ENCODE measurements at places on chromosomes 7 and 10.

- DNase-seq: no peak
These were observed 459.0 kb upstream of the STEAP1 start for GRCh38 chr7:89695241-89695640.

DNA sequence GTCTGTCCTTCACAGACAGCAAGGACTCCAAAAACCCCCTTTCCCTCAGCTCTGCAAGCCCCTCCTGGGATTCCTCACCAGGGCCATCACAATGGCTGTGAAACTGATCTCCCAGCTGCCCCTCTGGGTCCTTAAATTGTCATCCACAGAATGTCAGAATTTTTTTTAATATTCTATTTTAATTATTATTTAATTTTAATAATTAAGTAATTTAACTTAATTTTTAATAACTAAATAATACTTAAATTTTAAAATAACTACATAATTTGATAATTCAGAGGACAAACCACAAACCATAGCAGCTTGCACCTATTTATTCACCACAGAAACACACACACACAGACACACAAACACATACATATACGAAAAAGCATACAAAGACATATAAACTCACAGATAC, 565.8 kb upstream of the COBL start:
- DNase-seq: no peak

DNA sequence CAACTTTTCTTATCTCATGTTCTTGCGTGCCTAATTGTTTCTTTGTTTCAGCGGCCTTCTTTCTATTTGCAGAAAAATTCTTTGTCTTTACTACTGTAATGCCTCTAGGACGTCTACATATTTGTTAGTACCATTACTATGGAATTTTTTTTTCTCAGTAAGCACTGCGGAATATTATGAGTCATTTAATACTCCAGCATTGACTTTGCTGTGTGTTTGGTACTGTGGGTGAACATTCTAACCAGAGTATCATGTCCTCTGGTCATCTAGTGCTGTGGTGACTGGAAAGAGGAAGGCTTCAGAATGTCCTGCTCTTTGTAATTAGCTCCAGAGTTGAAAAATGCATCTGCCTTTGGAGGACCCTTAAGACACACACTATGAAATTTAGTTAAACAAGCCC, 58.5 kb upstream of the FERD3L start:
- DNase-seq: no peak

- DNase-seq: no peak
These were observed 290.5 kb downstream of the GFRA1 start for GRCh38 chr10:115982526-115982925.

GRCh38 chr7:87645446-87645845, 17.2 kb downstream of the RUNDC3B start:
- no peak for DNase-seq

- DNase-seq: no peak
These were observed 13.7 kb upstream of the DNTT start for GRCh38 chr10:96290368-96291133.

GRCh38 chr7:137937202-137937560, 64.7 kb downstream of the CREB3L2 start:
- no peak for DNase-seq

DNA sequence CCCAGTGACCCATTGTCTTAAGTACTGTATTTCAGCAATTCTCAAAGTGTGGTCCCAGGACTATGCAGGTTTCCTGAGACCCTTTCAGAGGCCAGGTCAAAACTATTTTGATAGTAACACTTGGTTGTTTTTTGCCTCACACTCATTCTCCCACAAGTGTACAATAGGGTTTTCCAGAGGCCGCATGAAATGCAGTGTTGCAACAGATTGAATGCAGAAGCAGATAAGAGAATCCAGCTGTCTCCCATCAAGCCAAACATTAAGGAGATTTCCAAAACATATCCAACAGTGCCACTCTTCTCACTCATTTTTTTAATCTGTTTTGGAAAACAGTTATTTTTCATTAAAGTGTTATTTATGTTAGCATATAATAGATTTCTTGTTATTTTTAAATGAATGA, 20.0 kb downstream of the VKORC1L1 start:
- no peak for DNase-seq

DNA sequence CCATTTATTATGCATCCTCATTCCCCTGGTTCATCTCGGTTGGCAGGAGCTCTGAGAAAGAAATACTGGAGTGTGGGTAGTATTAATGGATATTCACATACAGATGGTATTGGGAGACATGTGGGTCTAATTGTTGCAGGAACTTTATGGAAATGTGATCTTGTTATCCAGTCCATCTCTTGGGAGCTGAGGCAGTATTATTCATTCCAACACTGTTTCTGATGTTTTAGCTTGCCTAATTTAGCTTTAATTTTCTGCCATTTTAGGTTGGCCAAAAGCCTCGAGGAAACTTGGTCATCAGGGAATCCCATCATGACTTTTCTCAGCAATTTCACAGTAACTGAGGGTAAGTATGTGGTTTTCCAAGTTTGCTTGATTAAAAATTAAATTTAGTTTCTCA, 125.7 kb downstream of the ABCA13 start:
- no peak for DNase-seq

DNA sequence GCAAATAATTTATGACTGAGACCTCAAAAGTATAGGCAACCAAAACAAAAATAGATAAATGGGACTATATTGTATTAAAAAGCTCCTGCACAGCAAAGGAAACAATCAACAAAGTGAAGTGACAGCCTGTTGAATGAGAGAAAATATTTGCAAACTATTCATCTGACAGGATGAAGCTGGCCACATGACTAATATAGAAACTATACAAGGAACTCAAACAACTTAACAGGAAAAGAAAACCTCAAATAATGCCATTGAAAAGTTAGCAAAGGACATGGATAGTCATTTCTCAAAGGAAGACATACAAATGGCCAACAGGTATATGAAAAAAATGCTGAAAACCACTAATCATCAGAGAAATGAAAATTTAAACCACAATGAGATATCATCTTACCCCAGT, 245.1 kb downstream of the STK31 start:
- DNase-seq: no peak

DNA sequence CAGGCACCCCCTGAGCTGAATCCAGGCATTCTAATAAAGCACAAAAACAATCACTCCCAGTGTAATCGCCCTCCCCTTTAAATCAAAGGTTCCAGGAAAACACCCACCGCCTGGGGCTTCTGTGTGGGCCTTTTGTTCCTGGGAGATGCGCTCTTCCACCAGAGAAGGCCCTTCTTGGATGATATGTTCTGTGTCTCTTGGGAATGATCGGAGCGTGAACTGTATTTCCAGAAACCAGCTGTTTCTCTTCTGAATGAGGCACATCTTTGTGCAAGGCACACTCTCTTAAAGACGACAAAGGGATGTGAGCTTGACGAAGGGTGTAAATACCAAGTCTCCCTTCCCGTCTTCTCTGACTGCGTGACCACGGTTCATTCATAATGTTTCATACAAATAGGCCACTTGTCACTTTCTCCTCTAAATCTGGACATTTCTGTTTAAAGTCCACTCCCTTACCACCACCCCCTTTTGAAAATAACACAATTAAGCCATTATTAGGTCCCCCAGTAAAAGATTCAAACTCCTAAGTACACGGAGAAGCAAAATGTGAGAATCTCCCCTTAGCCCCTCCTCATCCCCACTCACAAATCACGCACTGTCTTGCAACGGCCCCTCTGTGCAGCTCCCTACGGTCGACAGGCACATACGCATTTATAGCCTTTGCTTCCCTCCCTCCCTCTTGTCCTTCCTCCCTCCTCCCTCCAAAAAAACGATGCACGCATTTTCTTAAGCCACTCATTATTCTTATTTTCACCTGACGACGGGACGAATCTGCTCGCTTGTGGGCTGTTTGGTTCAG, 45.6 kb upstream of the ENO4 start:
- no peak for DNase-seq
